ENCODE measurements at places on chromosomes 11 and 22.

DNA sequence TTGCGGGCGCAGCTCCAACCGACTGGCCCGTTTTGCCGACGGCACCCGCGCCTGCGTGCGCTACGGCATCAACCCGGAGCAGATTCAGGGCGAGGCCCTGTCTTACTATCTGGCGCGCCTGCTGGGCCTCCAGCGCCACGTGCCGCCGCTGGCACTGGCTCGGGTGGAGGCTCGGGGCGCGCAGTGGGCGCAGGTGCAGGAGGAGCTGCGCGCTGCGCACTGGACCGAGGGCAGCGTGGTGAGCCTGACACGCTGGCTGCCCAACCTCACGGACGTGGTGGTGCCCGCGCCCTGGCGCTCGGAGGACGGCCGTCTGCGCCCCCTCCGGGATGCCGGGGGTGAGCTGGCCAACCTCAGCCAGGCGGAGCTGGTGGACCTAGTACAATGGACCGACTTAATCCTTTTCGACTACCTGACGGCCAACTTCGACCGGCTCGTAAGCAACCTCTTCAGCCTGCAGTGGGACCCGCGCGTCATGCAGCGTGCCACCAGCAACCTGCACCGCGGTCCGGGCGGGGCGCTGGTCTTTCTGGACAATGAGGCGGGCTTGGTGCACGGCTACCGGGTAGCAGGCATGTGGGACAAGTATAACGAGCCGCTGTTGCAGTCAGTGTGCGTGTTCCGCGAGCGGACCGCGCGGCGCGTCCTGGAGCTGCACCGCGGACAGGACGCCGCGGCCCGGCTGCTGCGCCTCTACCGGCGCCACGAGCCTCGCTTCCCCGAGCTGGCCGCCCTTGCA is 1.0 kb downstream of the FJX1 start:
- DNase-seq: peak; percentile 88

DNA sequence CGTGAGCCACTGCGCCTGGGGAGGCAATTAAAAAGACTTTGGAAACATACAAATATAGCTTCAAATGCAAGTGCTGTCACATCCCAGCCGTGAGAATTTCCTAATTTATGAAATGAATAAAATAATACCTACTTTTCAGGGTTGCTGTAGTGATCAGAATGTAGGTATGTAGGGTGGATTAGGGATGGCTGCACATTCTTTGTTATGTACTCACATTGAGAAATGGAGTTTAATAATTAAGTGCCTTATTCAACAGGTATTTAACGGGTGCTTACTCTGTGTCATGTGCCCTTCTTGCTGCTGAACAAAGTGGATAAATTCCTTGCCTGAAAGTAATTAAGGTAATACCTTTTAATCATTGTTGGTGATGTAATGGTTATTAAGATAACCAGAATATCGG is 37.0 kb downstream of the MMP7 start:
- DNase-seq: no peak

DNA sequence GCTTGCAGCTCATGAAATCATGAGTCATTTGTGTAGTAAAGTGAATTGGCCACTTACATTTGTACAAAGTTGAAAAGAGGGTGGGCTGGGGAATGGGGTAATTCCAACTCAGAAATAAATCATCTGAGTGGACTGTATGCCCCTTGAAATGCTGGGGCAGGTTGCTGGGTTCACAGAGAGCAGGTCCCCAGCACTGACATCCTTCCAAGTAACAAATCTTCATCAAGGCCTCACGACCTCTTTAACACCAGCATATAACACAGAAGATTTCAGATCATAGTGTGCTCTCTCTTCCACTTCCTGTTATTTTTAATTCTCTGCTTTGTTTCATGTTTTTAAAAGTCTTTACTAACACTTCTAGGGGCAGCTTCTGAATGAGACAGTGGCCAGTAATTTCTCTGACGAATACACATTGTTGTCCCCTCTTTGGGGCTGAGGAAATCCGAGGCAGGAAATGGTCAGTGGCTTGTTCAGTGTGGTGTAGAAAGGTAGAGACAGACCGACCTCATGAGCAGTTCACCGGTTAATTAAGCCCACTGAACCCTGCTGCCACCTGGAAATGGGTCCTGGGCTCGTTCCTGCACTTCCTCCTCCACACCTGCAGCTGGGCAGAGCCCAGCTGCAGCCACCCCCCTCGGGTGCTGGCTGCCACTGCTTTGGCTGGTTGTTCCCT is 127.7 kb downstream of the MAML2 start:
- no peak for DNase-seq

GRCh38 chr11:2071748-2072385 is 67.3 kb downstream of the IGF2 start:
- DNase-seq: no peak

- DNase-seq: no peak
Measured at GRCh38 chr11:75792127-75792731, 22.8 kb upstream of the UVRAG start.
